ENCODE measurements at places on chromosomes 4 and X.

GRCh38 chr4:139801895-139802294 is 136.3 kb downstream of the MGST2 start:
- no peak for DNase-seq

GRCh38 chr4:53191997-53192396 is 173.9 kb downstream of the SCFD2 start:
- DNase-seq = no peak

GRCh38 chrX:112874175-112874574 is 33.5 kb upstream of the AMOT start:
- DNase-seq = no peak

DNA sequence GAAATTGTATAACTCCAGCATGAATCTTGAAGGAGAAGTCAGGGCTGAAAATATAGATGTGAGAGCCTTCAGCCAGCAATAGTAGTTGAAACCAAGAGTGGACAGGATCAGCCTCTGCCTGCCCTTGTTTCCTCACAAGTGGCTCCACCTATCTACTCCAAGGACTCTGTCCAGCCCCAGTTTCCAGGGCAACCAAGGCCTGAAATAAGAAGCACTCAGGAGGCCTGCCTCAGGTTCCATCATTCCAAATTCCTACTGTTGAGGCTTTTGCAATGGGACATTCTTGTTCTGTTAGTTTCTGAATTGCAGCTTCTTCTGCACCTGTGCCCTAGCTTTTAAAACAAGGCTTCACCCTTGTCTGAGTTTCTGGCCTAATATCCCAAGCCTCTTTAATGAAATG is 41.6 kb downstream of the TRPC5OS start:
- DNase-seq = no peak

GRCh38 chr4:143712155-143712550 is 11.7 kb upstream of the FREM3 start:
- DNase-seq = no peak

DNA sequence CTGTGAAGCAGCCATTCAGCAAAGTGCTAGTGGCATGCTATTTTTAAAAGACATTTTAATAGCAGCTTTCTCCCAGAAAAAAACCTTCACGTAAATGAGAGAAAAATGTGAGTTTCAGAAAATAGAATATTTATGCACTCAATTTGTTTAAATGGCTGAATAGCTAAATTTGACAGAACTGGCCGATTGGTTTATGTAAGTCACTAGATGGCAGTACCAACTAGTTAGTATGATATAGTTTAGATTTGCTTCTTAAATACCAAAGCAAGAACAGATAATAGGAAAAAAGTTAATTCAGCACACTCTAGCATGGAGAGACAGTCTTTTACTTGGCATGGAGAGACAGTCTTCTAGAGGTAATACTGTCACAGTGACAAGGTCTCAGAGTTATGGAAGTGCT is 250.1 kb downstream of the SNCA start:
- DNase-seq = no peak

DNA sequence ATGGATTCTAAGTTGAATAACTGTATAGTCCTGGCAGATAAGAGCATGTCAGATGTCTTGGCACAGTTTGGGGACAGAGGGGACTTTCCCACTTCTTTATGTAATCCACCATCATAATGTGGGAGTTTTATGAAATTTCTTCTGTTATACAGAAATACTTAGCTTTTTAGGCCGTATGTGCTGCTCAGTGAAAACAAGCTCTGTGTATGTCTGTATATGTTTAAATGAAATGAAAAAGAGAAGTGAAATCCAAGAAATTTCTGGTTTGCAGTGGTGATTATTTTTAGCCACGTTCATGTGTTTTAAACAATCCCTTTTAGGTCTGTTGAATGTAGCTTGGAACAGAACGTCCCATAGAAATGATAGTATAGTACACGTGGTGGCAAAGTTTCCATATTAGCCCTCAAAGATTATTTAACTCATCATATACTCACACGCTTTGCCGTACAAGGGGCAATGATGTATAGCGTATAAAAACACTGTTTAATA is 41.0 kb downstream of the GAB1 start:
- DNase-seq = no peak

DNA sequence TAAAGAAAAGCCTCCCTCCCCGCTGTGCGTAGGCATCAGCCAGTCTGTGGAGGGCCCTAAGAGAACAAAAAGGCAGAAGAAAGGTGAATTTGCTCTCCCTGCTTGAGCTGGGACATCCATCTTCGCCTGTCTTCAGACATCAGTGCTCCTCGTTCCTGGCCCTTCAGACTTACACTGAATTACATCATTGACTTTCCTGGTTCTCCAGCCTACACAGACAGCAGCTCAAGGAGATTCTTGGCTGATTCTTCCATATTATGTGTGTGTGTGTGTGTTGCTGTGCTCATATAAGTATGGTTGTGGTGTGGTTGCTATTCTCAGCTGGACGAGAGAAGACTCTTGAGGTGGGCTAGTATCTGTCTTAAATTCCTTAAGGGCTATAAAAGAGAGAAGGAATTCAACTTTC is 35.5 kb upstream of the CD99L2 start:
- no peak for DNase-seq
